Stimulated activated CD8-positive, alpha-beta memory T cell treated with anti-CD3 and anti-CD28 coated beads, Interleukin-7, amount 100 ng/mL, for 4 hours (primary cell): ENCODE measurements at places on chromosomes 3 and 15.

- DNase-seq: no peak
Measured at GRCh38 chr3:127669541-127670228, 3.1 kb upstream of the ABTB1 start.

DNA sequence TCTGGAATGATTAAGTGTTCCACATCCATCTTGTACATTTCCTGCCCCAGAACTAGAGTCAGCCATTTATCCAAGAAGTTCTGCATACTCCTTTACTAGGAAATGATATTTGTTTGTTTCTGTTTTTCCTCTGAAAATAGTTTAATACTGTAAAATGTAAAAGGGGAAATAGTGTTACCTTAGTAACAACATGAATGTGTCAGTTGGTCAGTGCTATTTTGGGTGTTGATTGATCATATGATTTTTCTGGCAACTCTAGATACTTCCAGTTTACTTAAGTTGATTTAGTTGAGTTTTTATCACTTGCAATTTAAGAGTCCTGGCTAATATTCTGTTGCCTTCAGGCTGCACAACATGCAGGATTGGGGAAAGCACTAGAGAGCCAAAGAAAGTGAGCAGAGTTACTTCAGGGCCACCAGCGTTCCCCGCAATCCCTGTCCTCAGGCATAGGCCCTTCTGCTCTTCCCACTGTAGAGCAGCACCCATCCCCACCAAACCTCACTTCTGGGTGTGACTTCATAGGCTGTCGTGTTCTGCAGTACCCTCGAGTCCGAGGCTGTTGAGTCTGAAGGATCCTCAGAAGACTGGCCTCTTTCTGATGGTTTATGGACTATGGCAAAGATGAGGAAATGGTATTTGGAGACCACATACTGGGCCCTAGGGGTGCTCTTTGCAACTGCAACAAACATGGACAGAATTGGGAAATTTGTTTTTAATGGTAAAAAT, 69.0 kb downstream of the CHD2 start:
- no peak for DNase-seq

- DNase-seq: no peak
Measured at GRCh38 chr3:110598847-110599490, 472.6 kb upstream of the NECTIN3 start.

- no peak for DNase-seq
Measured at GRCh38 chr3:10483364-10483675, 22.1 kb downstream of the ATP2B2 start.

DNA sequence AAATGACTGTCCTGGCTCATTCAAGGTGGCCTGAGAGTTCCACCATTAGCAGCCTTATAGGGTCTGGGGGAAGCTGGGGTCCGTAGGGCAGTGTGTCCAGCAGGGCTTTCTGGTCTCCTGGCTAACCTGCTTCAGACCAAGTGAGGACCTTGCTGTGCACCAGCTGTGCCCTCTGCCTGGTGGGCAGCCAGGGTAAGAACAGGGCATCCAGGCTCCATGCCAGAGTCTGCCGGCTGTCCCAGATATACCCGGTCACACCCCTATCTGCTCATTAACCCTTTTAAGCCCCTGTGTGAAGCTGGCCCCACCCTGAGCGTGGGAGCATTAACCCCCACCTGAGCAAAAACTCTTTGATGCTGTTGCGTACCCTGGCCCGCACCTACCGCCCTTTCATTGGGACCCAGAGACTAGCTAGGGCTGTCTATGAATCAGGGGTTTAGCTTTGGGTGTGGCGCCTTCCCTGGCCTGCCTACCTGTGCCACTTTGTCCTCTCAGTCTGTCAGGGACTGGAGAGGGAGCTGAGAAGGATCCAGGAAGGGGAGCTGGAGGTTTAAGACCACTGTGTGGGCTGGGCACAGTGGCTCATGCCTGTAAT, 17.6 kb downstream of the SEMA3F start:
- DNase-seq: no peak

GRCh38 chr3:123331006-123331405, 117.9 kb downstream of the ADCY5 start:
- no peak for DNase-seq
